Neural crest cell (in vitro differentiated cells): ENCODE measurements at places on chromosomes 16 and 17. TPM values are rescaled to one million over a fixed set of nuclear protein-coding genes. Genes with fewer than 3 reads are reported as not detected.

The CFAP97D1 gene
- total RNA-seq, result not detected in 2 replicates

The WNT9B gene
- total RNA-seq, result 0.66 TPM in 1 of 2 replicates, not detected in the other

The TPSB2 gene
- total RNA-seq, result not detected in 2 replicates

The MAPT gene
- total RNA-seq, result 9.5 and 13.0 TPM in 2 replicates

The ATP2A1 gene
- 3.1 and 3.3 TPM in 2 replicates for total RNA-seq

DNA sequence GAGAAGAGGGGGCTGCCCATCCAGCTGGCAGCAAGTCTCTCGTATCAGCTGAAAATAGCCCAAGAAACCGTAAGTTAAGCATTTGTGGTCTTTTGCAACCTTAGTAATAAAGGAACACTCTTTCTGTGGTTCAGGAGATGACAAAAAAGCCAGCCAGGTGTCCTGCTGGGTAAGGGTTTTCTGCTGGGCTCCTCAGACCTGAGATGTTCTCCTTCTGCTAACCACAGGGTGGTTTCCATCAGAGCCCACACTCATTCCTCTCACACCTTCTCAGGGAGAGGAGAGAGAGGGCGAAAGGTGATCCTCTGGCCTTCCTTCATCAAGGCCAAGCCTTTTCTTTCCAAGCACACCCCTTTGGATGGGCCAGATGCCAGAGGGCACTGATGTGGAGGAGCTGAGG, 70.7 kb downstream of the TEX14 start:
- H3K27me3 ChIP-seq, result peaks cover 12% of the 10 kb centered on the region
- DNase-seq, result no peak
- H3K4me3 ChIP-seq, result no peak overlapping the region

DNA sequence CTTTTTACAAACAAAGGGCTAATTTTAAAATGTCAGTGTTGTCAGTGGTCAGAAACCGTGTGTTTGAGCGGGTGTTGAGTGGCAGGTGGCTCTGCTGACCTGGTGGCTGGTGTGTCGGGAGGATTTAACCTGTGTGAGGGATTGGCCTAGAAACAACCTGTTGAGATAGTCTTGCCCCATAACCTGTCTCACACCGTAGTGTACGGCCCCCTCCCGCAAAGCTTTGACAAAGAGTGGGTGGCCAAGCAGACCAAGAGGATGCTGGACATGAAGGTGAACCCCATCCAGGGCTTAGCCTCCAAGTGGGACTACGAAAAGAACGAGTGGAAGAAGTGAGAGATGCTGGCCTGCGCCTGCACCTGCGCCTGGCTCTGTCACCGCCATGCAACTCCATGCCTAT, 7.0 kb downstream of the COX4I1 start:
- H3K27me3 ChIP-seq, result peaks cover 3% of the 10 kb centered on the region
- peaks cover 5% of the 10 kb centered on the region for H3K4me1 ChIP-seq

- no peaks in the 10 kb centered on the region for H3K27me3 ChIP-seq
- peaks cover 25% of the 10 kb centered on the region for H3K36me3 ChIP-seq
- H3K4me3 ChIP-seq, result no peak overlapping the region
- H3K4me1 ChIP-seq, result peaks cover 9% of the 10 kb centered on the region
- DNase-seq, result no peak
These were observed 139.5 kb upstream of the PMFBP1 start for GRCh38 chr16:72311426-72311825.

GRCh38 chr17:45828582-45829133, 16.0 kb upstream of the SPPL2C start:
- no peak for DNase-seq
- H3K27ac ChIP-seq, result no peak overlapping the region

DNA sequence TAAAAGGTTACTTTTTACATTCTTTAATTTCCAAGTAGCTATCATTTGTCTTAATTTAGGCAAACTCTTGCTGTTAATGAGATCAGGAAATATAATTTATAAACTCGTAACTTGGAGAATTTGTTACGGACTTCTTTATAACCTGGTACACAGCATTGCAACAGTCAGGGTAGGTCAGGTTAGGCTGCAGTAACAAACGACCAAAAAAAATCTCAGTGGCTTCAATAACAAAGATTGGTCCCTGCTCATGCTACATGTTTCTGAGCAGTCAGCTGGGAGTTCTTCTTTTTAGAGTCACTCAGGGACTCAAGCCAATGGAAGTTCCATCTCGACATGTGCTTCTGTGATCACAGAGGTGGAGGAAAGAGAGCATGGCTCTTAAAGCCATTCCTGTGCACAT, 110.1 kb downstream of the USP31 start:
- DNase-seq, result no peak
- H3K36me3 ChIP-seq, result no peaks in the 10 kb centered on the region
- H3K27me3 ChIP-seq, result peaks cover 45% of the 10 kb centered on the region
- H3K4me3 ChIP-seq, result no peak overlapping the region

DNA sequence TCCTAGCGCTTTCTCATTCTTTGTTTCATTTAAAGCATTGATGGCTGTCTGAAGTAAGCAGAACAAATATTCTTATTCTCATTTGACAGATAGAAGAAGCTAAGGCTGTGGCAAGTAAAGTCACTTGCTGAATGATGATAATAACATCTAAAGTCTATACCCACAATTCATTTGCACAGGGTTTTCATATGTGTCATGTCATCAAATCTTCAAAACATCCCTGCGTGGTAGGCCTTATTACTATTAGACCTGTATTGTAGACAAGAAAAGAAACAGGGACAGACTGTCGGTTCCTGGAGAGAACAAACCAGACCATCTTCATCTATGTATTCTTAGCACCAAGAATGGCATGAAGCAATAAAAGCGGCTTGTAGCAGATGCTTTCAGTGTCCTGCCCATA, 85.9 kb downstream of the ASIC2 start:
- DNase-seq, result no peak
- no peaks in the 10 kb centered on the region for H3K4me1 ChIP-seq
- no peak overlapping the region for H3K4me3 ChIP-seq
- H3K27me3 ChIP-seq, result peaks cover 67% of the 10 kb centered on the region

- no peak overlapping the region for H3K27ac ChIP-seq
- no peaks in the 10 kb centered on the region for H3K36me3 ChIP-seq
- no peak overlapping the region for H3K4me3 ChIP-seq
These were observed 12.2 kb upstream of the BMERB1 start for GRCh38 chr16:15422222-15422621.

- no peak for DNase-seq
- H3K4me3 ChIP-seq, result no peak overlapping the region
These were observed 32.3 kb upstream of the CAPN15 start for GRCh38 chr16:495127-495748.

DNA sequence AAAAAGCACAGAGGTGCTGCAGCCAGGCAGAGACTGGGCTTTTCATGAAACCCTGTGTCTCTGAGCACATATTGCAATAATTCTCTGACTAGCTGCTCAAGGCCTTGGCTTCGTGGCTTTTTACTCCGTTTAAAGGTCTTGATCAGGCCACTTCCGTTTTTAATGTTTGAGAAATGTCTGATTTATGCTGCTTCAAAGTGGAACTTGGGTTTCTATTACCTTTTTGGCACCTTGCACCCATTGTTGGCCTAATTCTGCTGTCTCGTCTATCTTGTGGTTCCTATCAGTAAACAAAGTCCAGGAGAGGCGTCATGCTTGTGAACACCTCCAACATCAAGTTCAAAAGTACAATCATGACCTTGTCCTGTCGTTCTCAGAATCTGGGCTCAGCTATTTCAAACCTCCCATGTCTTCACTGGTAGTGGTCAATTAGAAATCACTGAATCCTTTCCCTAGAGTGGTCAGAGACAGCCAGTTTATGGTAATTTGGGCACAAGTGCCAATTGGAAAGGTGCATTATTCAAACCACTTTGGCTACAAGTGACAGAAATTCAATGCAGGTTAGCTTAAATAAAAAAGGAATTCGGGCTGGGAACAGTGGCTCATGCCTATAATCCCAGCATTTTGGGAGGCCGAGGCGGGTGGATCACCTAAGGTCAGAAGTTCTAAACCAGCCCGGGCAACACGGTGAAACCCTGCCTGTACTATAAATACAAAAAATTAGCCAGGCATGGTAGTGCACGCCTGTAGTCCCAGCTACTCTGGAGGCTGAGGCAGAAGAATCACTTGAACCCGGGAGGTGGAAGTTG, 33.3 kb upstream of the METTL9 start:
- H3K27ac ChIP-seq, result no peak overlapping the region
- peaks cover 14% of the 10 kb centered on the region for H3K27me3 ChIP-seq
- no peaks in the 10 kb centered on the region for H3K36me3 ChIP-seq
- DNase-seq, result no peak
- no peaks in the 10 kb centered on the region for H3K4me1 ChIP-seq

DNA sequence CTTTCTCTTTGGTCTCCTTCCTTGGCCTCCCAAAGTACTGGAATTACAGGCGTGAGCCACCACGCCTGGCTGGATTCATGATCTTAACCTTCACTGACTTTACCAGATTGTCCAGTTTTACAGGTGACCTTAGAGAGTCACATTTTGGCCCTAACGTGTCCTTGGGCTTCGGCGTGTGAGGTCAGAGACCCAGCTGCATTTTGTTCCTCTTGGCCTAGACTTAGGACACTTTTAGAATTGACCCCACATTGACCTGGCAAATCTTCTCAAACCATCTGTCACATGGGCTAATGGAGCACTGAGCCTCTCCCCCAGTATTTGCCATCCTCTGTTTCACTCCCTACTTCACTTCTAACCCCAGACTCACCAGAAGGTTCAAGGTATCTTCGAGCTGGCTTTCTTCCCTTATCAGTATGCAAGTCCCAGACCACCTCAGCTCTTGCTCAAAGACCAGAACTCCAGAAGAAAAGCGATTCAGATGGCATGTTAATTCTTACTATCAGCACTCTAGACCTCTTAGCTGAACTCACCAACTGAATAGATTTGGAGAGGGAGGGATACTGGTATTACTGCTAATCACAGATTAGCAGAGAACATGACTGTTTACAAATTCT, 1.7 kb upstream of the CYTH1 start:
- no peak overlapping the region for H3K27ac ChIP-seq
- peaks cover 23% of the 10 kb centered on the region for H3K4me1 ChIP-seq
- peak overlapping the region; percentile 74 for H3K4me3 ChIP-seq
- no peak for DNase-seq
- H3K36me3 ChIP-seq, result peaks cover 3% of the 10 kb centered on the region

DNA sequence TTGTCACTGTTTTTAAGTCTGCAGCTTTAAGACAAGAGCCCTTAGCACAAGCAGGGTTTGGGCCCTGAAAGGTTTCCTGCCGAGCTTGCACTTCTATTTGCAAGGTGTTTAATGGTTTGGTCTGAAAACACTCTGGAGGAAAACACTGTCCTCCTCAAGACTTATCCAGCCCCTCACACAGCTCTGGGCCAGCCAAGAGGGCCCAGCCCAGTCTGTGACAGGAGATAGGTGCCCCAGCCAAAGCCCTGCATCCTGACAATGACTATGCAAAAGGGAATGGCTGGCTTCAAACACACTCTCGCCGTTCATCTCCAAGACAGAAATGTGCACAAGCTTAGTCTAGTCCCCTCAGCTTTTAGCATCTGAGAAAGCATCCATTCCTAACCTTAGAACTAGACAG, 26.9 kb downstream of the MPG start:
- no peak overlapping the region for H3K4me3 ChIP-seq
- no peak for DNase-seq
- H3K27ac ChIP-seq, result no peak overlapping the region
- H3K27me3 ChIP-seq, result no peaks in the 10 kb centered on the region
- H3K4me1 ChIP-seq, result peaks cover 33% of the 10 kb centered on the region

DNA sequence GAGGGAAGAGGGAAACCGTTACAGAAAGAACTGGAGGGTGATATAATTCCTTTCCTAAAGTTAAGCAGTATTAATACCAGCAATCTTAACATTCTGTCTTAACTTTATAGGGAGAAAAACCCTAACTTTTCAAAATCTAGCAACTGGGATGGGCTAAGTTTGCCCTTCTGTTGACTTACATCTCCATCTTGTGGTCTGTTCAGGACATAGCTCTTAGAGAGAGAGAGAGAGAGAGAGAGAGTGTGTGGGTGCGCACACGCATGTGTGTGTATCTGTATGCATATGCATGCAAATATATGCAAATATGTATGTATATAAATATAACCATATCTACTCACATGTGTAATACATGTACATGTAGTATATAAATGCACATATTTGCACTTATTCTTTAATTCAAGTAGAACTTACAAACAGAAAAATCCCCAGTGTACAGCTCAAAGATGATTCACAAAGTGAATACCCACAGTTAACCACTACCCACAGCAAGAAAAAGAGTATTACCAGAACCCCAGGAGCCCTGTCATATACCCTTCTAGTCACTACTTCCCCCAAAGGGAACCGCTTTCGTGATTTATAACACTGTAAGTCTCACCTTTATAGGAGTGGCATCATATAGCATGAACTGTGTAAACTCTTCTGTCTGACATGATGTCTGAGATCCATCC, 46.5 kb downstream of the STX8 start:
- DNase-seq, result no peak
- no peak overlapping the region for H3K4me3 ChIP-seq

DNA sequence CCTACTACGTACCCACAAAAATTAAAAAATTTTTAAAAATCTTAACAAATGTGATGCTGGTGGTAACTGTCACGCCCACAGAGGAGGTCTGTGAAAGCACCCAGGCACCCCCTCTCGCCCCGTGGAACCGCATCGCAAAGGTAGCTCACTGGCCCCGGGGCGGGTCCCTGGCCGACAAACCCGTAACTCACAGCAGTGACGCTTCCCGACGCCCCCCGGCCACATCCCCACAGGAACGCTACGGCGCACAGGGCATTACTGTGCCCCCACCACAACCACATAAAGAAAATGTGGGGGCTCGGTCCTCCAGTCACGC, 366 bp downstream of the ANKS3 start:
- H3K4me3 ChIP-seq, result peak overlapping the region; percentile 99
- DNase-seq, result peak; percentile 13
- H3K4me1 ChIP-seq, result peaks cover 22% of the 10 kb centered on the region

DNA sequence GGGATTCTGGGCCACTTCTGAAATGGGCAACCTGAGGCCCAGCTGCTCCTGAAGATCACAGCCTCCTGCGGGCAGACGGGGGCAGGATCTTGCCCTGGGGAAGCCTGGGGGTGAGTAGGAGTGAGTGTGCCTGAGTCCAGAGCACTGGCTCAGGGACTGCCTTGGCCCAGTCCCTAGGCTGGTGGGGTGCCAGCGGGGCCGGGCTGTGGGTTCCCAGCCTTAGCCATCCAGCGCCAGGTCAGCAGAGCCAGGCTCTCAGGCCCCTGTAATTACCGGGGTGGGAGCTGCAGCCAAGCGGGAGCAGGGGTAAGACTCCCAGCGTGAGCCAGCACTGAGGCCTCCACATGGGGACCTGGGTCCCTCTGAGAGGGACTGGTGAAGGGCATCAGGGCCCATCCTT, 8.2 kb downstream of the SPNS2 start:
- peaks cover 24% of the 10 kb centered on the region for H3K27me3 ChIP-seq
- H3K4me1 ChIP-seq, result no peaks in the 10 kb centered on the region
- H3K4me3 ChIP-seq, result no peak overlapping the region
- DNase-seq, result no peak

DNA sequence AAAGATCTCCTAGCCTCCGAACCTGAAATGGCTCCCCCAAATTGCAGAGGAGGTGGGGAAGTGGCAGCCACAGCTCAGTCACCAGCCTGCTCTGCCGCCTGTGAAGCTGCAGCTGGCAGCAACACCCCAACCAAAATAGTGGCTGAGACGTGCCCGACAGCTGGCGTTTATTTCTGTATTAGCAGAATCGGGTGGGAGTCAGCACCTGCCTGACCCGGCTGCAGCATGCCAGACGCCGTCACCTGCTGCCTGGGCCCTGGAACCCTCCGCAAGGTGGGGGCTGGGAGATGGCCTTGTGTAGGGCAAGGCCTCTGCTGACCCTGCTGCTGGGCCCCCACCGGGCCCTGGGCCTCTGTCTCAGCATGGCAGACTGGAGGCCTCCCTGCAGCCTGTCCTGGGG, 17.5 kb upstream of the PABPN1L start:
- no peak overlapping the region for H3K27ac ChIP-seq
- no peaks in the 10 kb centered on the region for H3K27me3 ChIP-seq
